ENCODE measurements at places on chromosomes 5 and 9.
A peak's percentile ranks its signal among the peaks of the same experiment; 100 is the strongest.

DNA sequence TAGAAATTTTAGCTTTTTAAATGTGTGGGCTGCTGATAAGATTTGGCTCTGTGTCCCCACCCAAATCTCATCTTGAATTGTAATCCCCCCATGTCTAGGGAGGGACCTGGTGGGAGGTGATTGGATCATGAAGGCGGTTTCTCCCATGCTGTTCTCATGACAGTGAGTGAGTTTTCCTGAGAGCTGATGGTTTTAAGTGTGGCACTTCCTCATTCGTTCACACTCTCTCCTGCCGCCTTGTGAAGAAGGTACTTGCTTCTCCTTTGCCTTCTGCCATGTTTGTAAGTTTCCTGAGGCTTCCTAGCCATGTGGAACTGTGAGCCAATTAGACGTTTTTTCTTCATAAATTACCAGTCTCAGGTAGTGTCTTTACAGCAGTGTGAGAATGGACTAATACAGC, 127.8 kb upstream of the MVB12B start:
- DNase-seq, result no peak

DNA sequence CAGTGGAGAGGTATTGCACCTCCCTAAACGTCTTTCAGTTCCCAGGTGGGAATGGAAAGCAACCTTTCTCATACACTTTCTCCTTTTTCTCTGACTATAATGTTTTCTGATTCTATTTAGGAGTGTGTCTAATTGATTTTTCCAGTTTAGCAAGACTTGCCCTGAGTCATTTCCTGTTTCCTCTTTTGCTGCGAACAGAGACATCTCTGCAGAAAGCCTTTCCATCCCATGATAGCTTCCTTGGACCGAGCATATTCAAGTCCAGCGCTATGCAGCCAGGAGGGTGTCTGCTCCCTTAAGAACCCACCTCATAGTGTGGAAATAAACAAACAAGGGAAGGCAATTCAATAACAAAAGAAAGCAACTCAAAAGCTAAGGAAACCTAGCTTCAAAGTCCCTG, 60.0 kb upstream of the CDH6 start:
- DNase-seq, result no peak

GRCh38 chr9:101536938-101537337, 3.3 kb downstream of the RNF20 start:
- no peak for DNase-seq

DNA sequence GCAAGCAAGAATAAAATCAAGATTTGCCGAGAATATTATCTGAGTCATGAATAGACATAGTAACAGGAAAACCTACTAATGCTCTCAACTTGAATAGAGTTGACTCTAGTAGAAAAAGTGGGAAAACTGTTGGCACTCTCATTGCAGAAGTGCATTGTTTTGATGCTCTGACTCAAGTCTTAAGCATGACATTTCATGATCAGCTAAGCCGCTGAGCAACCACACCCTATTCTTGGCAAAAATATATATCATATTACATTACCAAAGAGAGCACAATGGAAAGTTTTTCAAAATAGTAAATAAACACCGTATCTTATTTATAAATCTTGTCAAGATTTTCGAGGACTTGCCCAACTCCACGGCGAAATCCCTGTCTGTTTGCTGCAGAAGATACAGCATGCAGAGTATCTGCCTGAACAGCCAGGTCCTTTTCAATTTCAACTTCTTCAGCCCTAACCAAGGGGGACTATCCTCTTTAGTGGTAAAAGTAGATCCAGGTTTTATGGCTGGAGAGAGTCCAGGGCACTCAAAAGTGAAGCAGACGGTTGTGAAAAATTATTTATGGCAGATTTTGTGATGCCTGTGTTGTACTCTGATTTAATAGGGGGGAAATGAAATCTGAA, 13.9 kb upstream of the ADAMTSL1 start:
- DNase-seq, result peak; percentile 87

GRCh38 chr9:16058131-16058549, 505.3 kb downstream of the CCDC171 start:
- DNase-seq, result no peak

Data from skeletal muscle cell (primary cell).